ENCODE measurements at places on chromosomes 11 and 22.

DNA sequence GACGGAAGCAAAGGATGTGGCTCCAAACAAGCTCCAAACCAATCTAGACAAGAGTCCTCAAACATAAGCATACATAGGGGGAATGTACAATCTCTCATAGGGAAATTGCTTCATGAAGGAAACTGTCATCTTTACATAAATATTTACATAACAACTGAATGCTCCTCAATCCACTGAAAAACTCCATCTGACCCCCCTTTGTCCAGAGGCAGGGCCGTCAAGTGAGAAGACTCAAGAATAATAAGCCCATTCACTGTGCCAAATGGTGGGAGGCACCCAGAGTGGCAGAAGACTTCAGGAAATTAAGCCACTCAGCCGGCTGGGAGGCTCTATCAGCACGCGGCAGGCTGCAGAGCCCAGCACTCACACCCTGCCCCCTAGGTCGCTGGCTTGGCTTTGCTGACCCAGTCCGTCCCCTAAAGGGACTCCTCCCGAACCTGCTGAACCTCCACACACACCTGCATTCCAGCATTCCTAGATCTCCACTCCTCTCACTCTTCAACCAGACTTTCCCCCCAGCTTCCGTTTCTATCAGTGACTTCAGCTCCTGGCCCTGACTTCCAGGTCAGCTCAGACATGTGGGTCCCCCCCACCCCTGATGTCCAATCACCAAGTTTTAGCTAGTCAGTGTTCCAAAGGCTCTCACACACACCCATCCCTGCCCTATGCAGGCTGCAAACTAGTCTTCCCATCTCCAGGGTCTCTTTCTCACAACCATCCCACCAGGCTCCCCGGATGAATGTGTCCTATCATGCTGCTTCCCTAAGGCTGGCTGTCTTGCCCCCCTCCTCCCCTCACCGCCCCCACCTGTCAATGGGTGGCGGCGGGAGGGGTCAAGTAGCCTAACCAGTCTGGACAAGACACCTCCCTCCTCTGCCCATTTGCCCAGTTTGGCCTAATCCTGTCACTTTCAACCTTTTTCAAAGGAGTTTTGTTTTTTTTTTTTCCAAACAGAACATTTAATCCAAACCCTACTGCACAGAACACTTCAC is 11.3 kb downstream of the VPS37C start:
- peak; percentile 33 for DNase-seq

DNA sequence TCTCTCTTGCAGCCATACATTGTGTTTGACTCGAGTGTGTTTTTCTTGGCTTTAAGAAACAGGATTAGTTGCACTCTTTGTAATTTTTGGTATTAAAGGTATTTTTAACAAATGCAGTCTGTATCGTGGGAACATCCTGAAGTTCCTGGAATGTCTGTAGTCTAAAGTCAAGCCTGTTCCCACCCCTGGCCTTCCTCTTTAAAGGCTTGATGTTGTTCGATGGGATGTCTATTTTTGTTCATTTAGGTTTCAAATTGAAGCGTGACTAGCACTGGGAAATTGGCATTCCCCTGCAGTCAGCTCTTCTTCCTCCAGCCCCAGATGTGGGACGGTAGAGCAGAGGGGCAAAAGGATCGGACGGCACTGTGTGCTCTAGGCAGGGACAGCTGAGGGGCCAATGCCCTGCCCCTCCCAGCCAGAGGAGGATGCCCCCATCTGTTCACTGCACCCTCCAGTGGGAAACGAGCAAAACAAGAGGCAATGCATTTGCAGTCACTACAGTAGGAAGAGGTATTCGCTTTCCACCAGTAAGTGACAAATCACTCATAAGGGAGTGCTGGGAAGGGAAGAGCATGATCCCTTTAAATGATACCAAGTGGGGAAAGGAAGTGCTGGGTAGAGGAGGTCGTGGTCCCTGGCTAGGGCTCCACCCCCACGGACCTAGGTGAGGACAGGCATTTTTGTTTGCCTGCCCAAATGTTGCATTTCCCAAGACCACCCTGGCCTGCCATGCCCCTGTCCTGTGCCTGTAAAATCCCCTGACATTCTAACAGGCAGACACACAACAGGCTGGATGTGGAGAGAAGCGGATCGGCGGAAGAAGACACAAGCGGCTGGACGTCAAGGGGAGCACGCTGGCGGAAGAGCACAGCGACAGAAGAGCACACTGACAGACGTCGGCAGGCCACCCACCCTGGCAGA is 47.4 kb upstream of the SEPTIN5 start:
- peak; percentile 88 for DNase-seq

DNA sequence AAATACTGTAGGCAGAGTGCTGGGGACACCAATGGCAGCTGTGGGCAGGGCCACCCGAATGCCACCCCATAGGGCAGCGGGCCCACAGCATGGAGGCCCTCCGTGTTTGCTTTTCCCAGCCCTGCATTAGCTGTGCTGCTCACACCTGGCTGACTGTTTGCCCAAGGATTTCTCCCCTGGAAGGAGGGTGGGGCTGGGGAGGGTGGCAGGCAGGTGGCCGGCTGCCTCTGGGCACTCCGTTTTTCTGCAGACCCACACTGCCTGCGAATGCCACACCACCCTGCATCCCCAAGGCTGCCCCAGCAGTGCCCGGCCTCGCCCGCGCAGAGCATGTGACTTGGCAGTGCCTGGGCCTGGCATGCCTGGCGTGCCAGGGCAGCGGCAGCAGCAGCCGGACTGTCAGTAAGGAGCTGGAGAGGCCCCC is 19.6 kb downstream of the DAGLA start:
- DNase-seq = no peak

DNA sequence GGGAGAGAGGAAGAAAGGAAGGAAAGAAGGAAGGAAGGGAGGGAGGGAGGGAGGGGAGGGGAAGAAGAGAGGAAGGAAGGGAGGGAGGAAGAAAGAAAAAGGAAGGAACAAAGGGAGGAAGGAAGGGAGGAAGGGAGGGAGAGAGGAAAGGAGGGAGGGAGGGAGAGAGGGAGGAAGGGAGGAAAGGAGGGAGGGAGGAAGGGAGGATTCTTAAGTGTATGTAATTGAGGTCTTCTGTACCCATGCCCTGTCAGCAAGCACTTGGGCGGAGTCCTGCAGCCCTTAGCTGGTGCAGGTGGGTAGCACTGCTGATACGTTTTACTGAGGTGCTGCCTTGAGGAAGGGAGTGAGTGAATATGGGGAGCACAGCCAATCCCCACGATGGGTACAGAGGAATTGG is 56.9 kb upstream of the RASD2 start:
- DNase-seq = no peak

- DNase-seq = no peak
Measured at GRCh38 chr11:13328286-13328685, 50.7 kb downstream of the BMAL1 start.

GRCh38 chr11:44162662-44163061 is 67.2 kb downstream of the EXT2 start:
- DNase-seq = no peak

DNA sequence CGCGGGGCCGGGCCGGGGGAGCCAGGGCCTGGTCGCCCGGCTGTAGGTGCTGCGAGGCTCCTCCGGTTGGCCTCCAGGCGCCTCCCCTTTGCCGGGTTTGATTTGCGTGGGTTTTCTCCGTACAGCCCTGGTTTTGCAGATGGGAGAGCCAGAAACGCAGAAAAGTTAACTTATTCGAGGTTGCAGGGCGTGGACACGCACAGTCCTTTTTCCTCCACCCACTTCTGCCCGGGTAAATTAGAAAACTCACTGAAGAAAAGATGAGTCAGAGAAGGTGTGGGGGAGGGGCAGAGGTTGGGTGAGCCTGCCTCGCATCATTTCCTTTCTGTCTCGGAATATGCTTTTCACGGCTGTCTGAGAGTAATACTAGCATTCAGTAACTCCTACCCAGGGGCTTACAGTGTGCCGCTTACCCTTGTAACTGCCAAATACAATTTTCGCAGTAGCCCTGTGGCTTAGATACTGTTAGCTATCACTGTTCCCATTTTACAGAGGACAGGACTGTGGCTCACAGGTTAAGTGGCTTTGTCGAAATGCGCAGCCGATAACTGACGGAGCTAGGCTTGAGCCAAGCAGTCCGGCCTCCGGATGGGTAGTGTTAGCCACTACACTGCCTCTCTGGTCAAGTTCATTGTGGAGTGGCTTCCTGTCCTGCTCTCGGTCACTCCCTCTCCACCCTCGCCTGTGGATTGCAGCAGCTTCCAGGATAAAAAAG is 812 bp downstream of the FADD start:
- DNase-seq = peak; percentile 82

GRCh38 chr11:108571001-108571400 is 22.6 kb downstream of the EXPH5 start:
- no peak for DNase-seq

DNA sequence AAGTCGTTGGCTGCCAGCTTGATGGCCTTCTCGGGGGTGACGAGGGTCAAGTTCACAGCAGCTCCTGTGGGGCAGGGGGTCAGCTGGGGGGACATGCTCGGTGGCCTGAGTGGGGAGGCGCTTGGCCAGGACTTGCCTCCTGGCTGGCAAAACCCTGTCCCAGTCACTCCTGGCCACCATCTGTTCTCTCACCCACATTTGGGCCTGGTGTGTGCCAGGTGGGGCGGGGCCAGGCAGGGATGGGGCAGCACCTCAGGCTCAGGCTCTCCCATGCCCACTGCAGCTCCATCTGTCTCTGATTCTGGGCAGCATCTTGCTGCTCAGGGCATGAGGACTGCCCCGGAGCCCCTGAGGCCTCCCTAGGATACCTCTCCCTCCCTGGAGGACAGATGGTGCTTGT is 3.7 kb upstream of the CEND1 start:
- DNase-seq = no peak

DNA sequence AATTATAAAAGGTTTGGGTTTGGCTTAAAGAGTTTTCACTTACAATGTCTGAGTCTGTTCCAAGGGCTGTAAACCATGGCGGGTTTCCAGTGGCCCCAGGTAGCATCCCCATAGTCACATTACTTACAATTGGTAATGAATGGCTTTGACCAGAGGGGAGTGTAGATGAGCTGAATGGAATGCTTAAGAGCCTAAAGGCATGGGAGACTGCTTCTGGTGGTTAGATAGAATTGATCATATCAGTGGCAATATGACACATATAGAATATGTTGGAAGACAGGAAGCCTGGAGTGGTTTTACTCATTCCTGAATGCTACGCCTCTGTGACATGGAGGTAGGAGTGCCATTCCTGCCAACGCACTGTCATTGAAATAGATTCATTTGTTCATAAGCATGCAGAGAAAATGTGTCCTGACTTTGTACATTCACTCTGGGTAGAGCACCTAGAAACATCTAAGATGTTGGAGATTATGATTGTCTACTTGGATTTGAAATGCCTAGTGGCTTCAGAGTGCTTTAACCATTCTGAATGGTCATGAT is 183.3 kb downstream of the BLID start:
- DNase-seq = no peak

GRCh38 chr22:19693581-19693980 is 20.7 kb upstream of the SEPTIN5 start:
- no peak for DNase-seq

- no peak for DNase-seq
Measured at GRCh38 chr11:133724116-133724515, 121.2 kb downstream of the SPATA19 start.

- no peak for DNase-seq
Measured at GRCh38 chr11:128559496-128560103, 27.8 kb downstream of the ETS1 start.
